H1 (cell line): ENCODE measurements at places on chromosomes 2 and 18. TPM values are rescaled to one million over a fixed set of nuclear protein-coding genes. Genes with fewer than 3 reads are reported as not detected.

DNA sequence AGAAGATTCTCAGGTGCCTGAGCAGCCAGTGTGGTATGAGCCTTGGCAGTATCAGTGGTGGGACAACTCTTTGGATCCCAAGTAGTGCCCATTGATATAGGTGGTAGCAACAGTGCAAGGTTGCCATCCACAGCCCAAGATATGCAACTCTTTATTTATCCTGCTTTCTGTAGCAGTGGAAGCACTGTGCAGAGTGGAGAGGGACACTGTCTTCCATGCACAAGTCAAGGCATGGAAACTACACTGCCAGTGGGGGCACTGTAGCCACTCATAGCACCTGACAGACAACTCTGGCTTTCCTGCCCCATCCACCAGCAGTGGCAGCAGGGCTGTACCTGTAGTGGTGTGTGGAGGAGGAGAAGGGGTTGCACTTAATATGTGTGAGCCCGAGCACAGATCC, 409.6 kb upstream of the TMEFF2 start:
- DNase-seq = no peak

- no peak for DNase-seq
These were observed 19.3 kb downstream of the GALNT13 start for GRCh38 chr2:153891051-153891450.

DNA sequence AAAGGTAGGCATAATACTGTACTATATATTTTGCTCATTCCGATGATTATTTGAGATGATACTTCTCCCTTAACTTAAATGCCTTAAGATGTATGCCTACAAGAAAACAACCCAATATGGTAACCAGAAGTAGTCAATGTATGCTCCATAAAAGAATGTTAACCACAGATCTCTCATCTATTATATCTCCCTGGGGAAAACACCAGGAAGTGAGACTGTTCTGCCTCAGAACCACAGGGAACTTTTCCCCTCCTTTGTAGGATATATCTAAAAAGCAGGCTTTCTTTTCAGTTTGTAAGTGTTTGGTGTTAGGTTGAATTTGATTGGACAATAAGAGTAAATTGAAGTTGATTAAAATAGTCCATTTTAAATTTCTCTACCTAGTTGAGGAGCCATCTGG, 1160.5 kb upstream of the NXPH2 start:
- DNase-seq = no peak

DNA sequence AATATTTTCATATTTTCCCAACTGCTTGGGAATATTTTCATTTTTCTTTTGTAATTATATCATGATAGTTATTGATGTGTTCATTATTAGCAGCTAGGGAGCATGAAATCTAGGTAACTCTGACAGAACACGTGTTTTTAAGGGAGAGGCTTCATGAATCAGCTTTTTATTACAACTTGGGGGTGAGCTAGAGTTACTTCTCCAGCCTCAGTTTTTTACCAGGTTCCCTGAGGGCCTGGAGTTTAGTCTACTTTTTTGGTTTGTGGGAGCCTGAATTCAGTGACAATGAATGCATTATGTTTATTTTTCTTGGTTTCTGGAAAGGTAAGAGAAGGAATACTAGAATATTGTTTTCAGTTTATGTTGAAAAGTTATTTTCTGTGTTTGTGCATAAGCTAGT, 18.0 kb downstream of the NAB1 start:
- DNase-seq = no peak

- no peak for DNase-seq
These were observed 32.2 kb upstream of the OTX1 start for GRCh38 chr2:63018439-63018838.

DNA sequence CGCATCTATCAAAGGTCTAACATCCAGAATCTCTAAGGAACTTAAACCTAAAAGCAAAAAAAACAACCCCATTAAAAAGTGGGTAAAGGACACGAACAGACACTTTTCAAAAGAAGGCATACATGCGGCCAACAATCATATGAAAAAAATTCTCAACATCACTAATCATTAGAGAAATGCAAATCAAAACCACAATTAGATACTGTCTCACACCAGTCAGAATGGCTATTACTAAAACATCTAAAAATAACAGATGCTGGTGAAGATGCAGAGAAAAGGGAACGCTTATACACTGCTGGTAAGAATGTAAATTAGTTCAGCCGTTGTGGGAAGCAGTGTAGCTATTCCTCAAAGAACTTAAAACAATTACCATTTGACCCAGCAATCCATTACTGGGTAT, 38.0 kb downstream of the PPP3R1 start:
- DNase-seq = no peak

DNA sequence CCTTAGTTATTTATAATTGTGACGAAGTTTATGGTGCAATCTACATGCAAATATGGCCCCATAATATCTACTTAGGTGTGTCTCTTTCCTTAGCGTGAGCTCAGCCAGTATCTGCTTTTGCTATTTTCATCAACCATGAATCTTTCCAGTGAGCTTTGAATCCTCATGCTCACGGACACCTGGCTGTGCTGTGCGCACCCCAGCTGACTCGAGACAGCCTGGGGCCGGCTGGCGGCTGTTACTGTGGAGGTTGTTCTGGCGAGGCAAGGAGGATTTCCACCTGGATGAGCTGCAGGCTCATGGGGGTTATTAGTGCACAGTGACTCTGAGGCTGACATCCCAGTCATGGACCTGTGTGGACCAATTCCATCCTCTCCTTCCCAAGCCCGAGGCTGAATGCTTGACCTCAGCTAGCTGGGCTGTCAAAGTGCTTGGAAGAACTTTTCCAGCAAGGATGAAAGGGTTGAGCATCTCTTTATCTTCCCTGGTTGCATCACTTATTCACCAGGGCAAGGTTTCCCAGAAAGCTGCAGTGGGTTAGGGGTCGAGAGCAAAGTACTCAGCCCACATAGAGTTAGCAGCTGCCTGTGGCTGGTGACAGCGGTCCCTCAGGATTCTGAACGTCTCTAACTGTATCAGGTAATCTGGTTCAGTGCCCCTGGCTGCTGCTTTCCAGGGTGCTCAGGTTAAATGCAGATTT, 141.7 kb downstream of the ARL4C start:
- DNase-seq = no peak

The C2orf15 gene
- 5.5 and 6.5 TPM in 2 replicates for total RNA-seq

The MLPH gene
- total RNA-seq = 17.0 TPM in 2 replicates

The TCF23 gene
- total RNA-seq = not detected in 2 replicates

The UGT1A9 gene
- not detected in 2 replicates for total RNA-seq

The GALNT13 gene
- 9.6 and 10.4 TPM in 2 replicates for total RNA-seq

The CCDC74B gene
- 4.3 and 6.7 TPM in 2 replicates for total RNA-seq
